ENCODE measurements at places on chromosomes 16 and 17. TPM values are rescaled to one million over a fixed set of nuclear protein-coding genes. Genes with fewer than 3 reads are reported as not detected.

Gene ZC3H18
- 14.2 TPM for total RNA-seq

Gene GALR2
- not detected for total RNA-seq

DNA sequence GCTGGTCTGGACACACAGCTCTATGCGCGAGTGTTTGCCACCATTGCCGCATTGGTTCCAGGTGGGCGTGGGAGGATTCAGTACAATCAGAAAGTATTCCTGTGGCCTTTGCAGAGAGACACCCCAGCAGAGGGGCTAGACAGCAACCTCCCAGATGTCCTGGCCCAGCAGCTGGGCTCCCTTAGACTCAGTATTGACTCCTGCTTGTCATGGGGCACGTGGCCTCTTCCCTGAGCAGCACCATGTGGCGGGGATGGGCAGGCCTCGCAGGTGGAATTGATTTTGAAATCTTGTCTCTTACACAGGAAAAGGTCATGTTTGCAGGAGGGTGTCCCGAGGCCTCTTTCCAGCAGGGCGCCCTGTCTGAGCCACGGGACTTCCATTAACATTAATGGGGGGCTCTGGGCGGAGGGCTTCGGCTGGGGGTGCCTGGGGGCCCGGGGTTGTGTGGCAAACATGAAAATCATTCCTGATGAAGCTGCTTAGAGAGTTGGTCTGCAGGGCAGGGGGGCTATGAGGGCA lies 96.4 kb downstream of the C16orf78 start:
- DNase-seq, result no peak

GRCh38 chr17:9228408-9229159 lies 207.3 kb downstream of the NTN1 start:
- no peak for DNase-seq

GRCh38 chr17:38660097-38661025 lies 14.4 kb downstream of the EPOP start:
- DNase-seq, result peak; percentile 28

DNA sequence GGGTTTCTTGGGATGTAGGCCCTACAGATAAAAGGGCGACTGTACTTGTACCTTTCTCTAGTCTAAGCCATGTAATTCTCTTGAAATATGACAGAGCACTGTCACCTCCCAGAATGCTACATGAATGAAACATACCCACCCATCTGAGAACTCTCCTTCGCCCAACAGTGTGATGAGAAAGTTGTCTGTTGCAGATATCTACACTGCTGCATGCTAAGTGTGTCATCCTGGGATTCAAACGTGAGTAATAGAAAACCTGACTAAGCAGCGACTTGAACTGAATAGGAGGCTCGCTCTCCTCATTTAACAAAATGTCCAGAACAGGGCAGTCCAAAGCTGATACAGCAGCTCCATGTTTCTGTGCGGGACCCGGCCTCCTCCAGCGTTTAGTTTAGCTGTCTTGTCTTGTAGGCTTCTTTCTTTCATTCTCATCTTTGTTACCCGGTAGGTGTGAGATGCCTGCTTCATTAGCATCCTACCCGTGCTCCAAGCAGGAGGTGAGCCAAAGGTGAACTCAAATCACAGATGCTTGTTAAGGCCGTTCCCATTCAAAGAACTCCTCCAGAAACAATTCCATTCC lies 211.9 kb downstream of the PRKCA start:
- DNase-seq, result no peak

GRCh38 chr17:66938656-66939055 lies 25.9 kb upstream of the CACNG4 start:
- no peak for DNase-seq

DNA sequence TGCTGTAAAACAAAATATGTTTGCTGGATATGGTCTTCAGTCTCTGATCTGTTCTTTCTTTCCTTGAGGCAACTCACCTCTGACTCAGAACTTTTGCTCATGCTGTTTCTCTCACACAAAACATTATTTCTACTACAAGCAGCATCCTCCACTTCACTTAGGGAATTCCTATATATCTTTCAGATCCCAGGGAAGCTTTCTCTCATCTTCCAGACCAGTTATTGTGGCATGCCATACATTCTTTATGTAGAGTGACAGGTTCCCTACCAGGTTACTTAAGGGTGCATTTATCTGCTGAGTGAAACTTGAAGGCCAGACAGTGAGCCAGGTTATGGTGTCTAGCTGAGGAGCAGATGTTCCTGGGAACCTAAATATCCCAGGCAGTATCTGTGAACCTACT lies 1226.0 kb downstream of the CDH8 start:
- DNase-seq, result no peak

All from Caki2 (cell line).